Gastroesophageal sphincter (tissue), 4 donors: ENCODE measurements at places on chromosomes 6 and 20.
A peak's percentile ranks its signal among the peaks of the same experiment; 100 is the strongest.

DNA sequence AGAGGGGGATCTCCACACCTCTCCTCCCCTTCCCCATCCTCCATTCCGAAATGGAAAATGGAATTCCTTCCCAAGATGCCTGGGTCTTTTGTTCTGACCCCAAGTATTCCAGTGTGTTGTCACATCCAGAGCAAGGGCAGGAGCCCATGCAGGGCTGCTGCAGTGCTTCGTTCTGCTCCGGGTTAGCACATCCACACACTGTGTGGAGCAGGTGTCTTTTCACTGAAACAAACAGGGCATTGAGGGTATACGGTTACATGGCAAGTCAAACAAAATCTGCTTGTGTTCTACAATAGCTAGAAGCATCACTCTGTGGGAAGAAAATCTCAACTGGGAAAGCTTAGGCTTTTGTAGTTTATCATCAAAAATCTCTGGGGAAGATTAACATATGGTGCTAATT is 56.9 kb downstream of the LYRM2 start:
- no peak overlapping the region for H3K4me3 ChIP-seq
- H3K36me3 ChIP-seq: no peaks in the 10 kb centered on the region
- no peaks in the 10 kb centered on the region for H3K27me3 ChIP-seq
- ATAC-seq: no peak

- no peak overlapping the region for H3K4me3 ChIP-seq
- H3K4me1 ChIP-seq: peaks cover 40% of the 10 kb centered on the region
- H3K36me3 ChIP-seq: no peaks in the 10 kb centered on the region
- H3K27ac ChIP-seq: no peak overlapping the region
- no peak for ATAC-seq
Measured at GRCh38 chr20:49672096-49672664, 41.5 kb downstream of the B4GALT5 start.

DNA sequence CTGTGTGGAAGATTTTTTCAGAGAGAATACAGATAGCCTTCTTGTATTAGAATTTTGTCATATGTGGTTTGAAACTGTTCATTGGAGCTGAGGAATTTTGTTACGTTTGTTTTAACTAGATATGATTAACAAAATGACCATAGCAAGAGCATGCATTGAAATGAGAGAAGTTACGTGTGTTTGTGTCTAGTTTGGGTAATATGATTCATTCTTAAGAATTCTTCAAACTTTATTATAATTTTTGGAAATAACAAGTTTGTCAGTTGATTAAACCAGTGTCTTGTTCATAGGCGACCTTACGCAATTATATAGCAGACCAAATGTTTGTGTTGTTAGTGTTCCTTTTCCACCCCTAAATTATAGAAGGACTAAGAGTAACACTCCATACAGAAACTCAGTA is 5.5 kb downstream of the GMNN start:
- H3K36me3 ChIP-seq: peaks cover 43% of the 10 kb centered on the region
- ATAC-seq: no peak
- peaks cover 5% of the 10 kb centered on the region for H3K4me1 ChIP-seq
- H3K27me3 ChIP-seq: no peaks in the 10 kb centered on the region
- H3K4me3 ChIP-seq: no peak overlapping the region
- H3K27ac ChIP-seq: no peak overlapping the region

DNA sequence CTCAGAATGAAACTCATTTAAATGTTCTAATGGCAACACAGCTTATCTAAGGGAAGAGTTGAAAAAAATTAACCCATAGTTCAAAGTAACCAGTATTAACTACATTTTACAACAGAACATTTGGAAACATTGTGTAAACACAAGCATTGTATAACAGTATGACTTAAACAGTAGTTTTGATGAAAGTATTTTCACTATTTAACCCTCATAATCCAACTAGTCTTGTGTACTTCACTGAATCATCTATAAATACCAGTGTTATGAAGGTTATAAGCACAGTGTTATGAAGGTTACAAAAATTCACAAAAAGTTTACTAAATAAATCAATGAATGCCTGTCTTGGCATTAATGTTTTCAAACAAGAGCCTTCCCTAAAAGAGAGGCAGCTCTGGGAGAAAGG is 66.5 kb downstream of the REV3L start:
- peaks cover 28% of the 10 kb centered on the region for H3K4me1 ChIP-seq
- peak overlapping the region; percentile 67 for H3K27ac ChIP-seq
- ATAC-seq: no peak
- no peaks in the 10 kb centered on the region for H3K27me3 ChIP-seq
- H3K4me3 ChIP-seq: no peak overlapping the region

GRCh38 chr20:20491784-20492264 is 123.9 kb downstream of the INSM1 start:
- no peak for ATAC-seq
- H3K27me3 ChIP-seq: no peaks in the 10 kb centered on the region
- H3K4me1 ChIP-seq: no peaks in the 10 kb centered on the region
- H3K4me3 ChIP-seq: no peak overlapping the region

DNA sequence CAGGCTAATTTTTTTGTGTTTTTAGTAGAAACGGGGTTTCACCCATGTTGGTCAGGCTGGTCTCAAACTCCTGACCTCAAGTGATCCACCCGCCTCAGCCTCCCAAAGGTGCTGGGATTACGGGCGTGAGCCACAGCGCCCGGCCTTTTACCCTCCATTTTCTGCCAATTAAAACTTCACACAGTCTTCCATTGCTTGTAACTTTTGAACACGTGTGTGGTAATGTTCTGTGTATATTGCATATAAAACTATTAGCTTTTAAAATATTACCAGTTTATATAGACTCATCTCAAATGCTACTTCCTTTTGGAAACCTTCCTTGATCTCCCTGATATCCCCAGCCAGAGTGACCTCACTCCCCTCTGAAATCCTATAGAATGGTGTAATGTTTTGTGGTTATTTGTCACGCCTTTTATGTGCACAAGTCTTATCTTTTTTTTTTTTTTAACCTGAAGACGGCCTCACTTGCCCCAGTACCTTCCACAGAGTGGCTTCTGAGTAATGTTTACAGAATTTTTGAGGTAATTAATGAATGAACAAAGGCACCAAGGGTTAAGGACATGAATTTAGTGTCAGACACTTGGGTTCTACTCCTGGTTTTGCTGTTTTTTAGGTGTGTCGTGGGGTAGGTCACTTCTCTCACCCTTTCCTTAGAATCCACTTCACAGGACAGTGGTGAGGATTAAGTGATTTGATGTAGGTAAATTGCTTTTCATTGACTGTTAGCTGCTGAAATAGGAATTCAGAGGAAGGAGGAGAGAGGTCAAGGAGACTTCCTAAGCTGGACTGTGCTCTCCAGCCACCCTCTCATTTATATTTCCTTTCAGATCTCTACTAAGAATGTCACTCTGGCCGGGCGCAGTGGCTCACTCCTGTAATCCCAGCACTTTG is 11.2 kb upstream of the MMP24 start:
- H3K27me3 ChIP-seq: no peaks in the 10 kb centered on the region
- ATAC-seq: no peak
- no peaks in the 10 kb centered on the region for H3K4me1 ChIP-seq
- no peak overlapping the region for H3K27ac ChIP-seq
- no peak overlapping the region for H3K4me3 ChIP-seq

- H3K27me3 ChIP-seq: no peaks in the 10 kb centered on the region
- H3K27ac ChIP-seq: no peak overlapping the region
- no peaks in the 10 kb centered on the region for H3K4me1 ChIP-seq
- no peaks in the 10 kb centered on the region for H3K36me3 ChIP-seq
Measured at GRCh38 chr6:6439778-6440177, 119.3 kb upstream of the F13A1 start.

DNA sequence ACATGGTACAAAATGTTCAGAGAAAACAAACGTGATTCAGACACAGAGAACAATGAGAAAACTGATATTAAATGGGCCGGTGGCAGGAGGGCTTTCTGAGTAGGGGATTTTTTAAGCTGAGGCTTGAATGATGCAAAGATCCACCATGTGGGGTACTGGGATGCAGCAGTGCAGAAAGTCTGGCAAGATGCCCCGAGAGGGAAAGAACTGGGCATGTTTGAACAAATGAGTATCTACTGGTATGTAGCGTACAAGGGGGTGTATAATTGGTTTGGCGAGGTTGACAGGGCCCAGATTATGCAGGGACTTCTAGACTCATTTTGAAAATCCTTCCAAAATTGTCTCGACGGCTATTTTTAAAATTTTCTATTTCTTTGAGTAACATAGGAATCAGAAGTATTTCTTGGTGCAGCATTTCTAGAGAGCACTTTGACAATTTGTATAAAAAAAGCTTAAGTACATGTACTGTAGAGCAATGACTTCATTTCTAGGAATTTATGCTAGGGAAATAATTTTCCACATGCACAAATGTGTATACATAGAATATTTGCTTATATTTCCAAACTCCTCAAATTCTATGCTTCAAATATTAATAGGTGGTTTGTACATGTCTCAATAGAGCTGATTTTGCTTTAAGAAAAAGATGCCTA is 119.6 kb upstream of the DOK5 start:
- no peak for ATAC-seq
- H3K4me1 ChIP-seq: peaks cover 7% of the 10 kb centered on the region
- no peak overlapping the region for H3K27ac ChIP-seq
- H3K4me3 ChIP-seq: no peak overlapping the region
- H3K36me3 ChIP-seq: no peaks in the 10 kb centered on the region
- no peaks in the 10 kb centered on the region for H3K27me3 ChIP-seq

GRCh38 chr6:98848539-98849242 is 14.3 kb downstream of the POU3F2 start:
- no peaks in the 10 kb centered on the region for H3K36me3 ChIP-seq
- peak; percentile 6 for ATAC-seq
- no peaks in the 10 kb centered on the region for H3K4me1 ChIP-seq

DNA sequence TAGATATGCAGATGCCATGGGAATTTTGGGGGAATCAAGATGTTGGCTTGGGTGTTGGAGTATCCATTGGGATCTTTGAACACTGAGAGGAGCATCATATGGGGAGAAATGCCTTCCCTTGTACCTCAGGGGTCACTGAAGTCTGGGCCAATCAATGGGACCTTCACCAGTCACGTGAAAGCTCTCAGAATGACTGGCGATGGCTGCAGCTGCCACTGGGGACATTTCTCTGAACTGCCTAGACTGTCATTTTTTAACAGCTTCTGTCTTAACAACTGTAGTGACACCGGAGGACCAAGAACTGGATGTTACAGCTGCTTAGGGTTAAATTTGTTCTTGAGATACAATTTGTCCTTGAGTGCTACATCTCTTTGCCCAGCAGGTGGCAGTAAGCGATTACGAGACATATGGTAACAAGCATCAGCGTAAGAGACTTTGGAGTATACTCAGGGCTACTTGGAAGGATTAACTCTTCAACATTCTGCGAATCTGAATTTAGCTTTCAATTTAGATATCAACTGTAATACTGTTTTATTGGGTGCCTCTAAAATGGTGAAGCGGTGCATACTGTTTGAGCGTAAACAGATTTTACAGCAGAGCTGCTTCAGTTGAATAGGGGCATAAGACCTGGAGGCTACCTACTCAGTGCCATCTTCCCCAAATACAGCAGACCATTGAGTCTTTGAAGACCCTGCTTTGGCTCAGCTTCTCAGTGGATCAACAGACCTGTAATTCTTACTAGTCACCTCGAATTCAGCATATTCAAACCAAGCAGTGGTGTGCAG is 36.0 kb downstream of the CCN2 start:
- H3K4me3 ChIP-seq: no peak overlapping the region
- no peaks in the 10 kb centered on the region for H3K36me3 ChIP-seq
- H3K4me1 ChIP-seq: no peaks in the 10 kb centered on the region

GRCh38 chr20:62274332-62274950 is 28.4 kb upstream of the ADRM1 start:
- H3K4me3 ChIP-seq: no peak overlapping the region
- H3K27ac ChIP-seq: no peak overlapping the region
- no peaks in the 10 kb centered on the region for H3K27me3 ChIP-seq
- H3K36me3 ChIP-seq: no peaks in the 10 kb centered on the region
- H3K4me1 ChIP-seq: no peaks in the 10 kb centered on the region

- H3K4me3 ChIP-seq: peak overlapping the region; percentile 30
- H3K27me3 ChIP-seq: no peaks in the 10 kb centered on the region
- H3K27ac ChIP-seq: peak overlapping the region; percentile 72
Measured at GRCh38 chr20:56412473-56412790, 372 bp downstream of the CASS4 start.

DNA sequence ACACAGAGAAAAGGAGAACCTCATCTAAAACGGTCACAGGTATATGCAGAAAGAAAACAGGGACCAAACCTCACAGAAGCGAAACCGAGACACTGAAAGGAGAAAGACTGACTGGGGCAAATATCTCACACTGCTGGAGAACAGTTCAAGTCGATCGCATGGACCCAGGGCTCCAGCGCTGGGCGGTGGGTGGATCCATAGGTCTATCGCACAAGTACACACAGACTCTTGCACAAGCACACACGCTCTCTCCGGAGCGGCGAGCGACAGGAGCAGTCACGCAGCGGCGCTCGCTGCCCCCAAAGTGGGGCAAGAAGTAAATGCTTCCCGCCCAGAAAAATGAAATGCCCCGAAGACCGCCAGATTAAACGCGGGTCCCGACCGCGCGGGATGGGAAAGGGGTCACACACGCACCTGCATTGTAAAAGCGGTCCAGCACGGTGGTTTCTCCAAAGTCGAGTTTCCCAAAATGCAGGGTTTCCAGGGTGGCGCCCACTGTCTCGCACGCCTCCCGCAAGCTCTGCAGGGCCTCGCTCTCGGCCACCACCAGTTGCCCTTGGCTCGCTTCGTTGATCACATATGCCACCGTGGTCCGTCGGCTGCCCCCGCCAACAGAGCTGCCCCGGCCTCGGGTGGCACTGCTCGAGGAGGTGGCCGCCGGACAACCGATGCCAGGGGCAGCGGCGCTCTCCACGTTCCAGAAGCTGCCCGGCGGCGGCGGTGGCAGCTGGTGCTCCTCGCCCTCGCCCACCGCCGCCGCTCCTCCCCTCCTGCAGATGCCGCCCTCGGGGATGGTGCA is 782 bp downstream of the MAP3K5 start:
- H3K4me3 ChIP-seq: peak overlapping the region; percentile 92
- peak; percentile 46 for ATAC-seq
- H3K27ac ChIP-seq: peak overlapping the region; percentile 30

DNA sequence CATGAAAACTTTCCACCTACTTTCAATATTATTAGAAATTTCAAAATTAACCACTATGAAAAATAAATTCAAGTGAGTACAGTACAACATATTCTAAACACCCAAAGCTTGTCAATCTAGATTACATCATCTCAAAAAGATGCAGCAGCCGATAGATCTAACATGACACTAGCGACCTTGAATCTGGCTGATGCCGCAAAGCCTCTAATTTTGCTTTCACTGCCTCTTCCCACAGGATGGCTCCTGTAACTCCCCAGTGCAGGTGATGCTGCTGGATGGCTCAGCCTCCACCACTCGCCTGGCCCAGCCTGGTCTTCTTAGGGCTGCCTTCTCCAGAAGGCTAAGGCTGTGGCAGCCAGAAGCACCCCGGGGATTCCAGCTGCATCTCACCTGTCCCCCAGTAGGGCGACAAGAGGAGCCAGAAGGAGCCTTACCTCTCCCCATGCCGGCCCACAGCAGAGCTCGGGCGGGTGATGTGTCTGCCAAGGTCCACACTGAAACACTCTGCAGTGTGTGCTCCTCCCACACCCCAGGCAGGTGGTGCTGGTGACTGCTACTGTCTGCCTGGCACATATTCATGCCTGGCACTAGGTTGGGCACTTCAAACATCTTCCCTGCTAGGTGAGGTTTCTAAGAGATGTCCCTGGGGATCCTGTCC is 82.1 kb downstream of the SLC23A2 start:
- ATAC-seq: no peak
- H3K27ac ChIP-seq: no peak overlapping the region
- H3K36me3 ChIP-seq: no peaks in the 10 kb centered on the region
- H3K4me3 ChIP-seq: no peak overlapping the region
- no peaks in the 10 kb centered on the region for H3K4me1 ChIP-seq

GRCh38 chr6:149093643-149094042 is 223.9 kb upstream of the TAB2 start:
- H3K27me3 ChIP-seq: no peaks in the 10 kb centered on the region
- H3K4me1 ChIP-seq: no peaks in the 10 kb centered on the region
- no peak overlapping the region for H3K4me3 ChIP-seq
- H3K36me3 ChIP-seq: no peaks in the 10 kb centered on the region
